ENCODE measurements at places on chromosomes 11 and 22.

DNA sequence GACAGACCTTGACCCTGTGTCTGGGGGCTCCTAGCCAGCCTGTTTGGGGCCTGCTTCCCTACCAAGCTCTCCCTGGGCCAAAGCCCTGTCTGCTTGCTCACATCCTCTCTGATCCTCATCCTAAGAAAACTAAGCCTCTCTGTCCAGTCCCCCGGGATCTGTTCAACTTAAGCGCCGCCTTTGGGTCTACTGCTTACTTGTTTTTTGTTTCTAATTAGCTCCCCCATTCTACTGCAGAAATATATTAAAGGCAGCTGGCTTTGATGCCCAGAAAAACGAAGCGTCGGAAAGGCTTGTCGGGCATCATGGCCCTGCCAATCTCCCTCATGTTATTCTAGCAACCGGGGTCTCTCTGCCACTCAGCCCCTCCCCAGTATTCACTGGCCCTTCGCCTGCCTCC, 3.4 kb downstream of the DSCAML1 start:
- DNase-seq: no peak

GRCh38 chr11:44574610-44575287, 9.3 kb downstream of the CD82 start:
- DNase-seq: no peak

DNA sequence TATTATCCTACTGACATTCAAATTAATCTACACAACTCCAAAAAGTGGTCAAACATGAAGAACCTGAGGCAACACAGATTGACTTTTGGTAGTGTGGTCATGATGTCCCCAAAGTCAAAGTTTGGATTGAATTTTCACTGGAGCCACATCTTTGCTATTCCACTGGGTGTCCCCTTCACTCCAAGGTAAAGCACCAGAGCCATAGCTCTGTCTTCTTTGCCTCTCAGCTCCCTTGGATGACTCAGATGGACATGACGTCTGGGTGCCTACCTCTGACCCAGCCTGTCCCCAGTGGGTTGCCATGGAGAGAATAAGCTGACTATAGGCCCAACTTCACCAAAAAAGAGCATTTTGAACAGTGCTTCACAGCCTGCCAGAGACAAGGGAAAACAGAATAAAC, 57.4 kb upstream of the ARHGAP42 start:
- DNase-seq: peak; percentile 21

DNA sequence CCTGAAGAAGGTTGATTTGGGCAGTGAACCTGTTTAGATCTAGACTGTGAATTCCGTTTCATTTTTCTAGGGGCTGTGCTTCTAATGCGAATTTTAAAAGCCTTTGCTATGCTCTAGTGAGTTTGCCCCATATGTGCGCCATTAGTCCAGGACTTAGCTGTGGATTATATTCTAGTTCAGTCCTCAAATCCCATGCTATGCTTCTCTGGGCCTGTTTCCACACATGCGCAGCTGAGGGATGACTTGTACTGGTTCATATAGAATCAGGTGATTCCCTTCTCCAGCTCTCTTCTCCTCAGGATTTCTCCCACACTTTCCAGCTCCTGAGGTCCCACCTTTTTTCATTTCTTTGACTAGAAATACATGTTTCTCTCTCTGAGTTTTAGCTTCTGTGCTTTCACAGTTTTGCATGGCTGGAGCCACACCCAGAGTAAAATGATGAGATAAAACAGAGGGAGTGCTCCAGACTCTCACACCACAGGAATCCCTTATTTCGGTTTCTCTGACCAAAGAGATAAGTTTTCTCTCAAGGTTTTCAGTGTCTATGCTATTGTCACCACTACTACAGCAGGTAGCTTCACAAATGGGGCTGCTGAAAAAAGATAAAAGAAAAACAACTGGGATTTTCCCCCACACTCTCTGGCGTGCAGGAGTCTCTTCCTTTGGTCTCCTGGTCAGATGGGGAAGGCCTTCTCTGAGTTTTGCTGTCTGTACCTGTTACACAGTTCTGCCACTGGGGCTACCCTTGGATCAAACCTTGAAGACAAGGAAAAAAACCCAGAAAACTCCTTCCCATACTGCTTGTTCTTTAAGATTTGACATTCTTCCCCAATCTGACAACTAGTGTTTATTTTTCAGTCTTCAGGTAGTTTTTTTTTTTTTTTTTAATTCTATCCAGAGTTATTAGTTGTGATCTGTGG, 96.2 kb upstream of the TEAD1 start:
- peak; percentile 34 for DNase-seq

DNA sequence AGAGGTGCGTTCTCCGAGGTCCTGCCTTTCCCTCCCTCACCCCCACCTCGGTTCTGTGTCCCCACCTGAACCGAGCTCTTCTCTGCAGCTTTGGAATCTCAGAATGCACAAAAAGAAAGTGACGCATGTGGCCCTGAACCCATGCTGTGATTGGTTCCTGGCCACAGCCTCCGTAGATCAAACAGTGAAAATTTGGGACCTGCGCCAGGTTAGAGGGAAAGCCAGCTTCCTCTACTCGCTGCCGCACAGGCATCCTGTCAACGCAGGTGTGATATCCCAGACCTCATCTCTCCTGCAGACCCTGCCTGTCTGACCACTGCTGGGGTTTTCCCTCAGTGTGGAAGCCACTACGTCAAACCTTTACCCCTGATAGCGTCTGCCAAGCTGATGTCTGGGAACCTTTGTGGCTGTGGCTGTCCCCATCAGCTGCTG, 13.9 kb downstream of the ACP2 start:
- DNase-seq: no peak

DNA sequence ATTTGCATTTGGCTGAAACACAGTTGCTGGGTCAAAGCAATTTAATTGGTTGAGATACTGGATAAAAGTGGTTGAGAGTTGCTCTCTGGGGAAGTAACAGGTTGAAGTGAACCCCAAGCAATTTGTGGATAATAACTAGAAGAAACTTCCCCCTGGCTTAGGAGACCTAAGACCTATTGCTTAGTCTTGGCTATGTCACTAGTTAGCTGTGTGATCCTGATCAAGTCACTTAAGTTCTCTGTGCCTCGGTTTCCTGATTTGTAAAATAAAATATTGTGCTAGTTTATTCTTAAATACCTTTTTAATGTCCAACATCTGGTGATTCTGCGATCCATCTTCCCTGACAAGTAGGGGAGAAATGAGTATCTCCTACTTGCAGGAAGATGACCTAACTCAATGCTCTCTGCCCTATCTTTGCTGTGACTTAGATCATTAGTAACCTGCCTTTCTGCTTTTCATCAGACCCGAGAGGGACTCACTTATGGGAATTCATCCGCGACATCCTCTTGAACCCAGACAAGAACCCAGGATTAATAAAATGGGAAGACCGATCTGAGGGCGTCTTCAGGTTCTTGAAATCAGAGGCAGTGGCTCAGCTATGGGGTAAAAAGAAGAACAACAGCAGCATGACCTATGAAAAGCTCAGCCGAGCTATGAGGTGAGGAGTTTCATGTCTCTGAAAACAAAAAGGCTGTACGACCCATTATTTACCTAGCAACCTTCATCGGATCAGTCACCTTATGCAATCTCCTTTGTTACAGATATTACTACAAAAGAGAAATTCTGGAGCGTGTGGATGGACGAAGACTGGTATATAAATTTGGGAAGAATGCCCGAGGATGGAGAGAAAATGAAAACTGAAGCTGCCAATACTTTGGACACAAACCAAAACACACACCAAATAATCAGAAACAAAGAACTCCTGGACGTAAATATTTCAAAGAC, 37.5 kb downstream of the EHF start:
- no peak for DNase-seq

DNA sequence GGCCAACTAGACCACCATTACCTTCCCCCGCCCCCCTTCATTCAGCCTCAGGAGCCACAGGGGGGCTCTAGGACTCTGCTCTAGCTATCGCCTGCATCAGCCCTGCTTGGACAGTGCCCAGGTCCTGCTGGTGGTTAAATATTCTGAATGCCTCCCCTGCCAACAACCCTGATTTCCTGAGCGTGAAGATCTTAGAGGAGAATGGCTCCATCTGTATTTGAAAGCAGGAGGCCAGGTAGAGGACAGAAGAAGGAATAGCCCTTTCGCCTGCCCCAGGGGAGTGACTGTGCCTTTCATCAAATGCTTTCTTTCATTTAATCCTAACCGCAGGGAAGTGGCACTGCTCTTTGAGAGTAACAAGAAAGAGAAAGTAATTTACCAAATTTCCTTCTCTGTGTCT, 69.2 kb downstream of the ISX start:
- peak; percentile 34 for DNase-seq

DNA sequence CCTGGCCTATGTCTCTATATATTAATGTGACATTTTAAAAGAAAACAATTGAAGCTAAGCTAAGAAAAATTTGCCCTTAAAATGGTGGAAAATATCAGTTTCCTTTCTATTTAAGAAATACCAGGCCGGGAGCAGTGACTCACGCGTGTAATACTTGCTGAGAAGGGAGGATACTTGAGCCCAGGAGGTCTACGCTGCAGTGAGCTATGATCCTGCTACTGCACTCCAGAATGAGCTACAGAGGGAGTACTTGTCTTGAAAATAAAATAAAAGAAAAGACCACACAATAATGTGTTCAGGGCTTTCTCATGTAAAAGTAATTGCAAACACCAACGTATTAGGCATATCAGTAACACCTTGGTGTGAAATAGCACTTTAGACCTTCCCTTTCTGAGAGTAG, 1.4 kb upstream of the PRSS23 start:
- DNase-seq: no peak

GRCh38 chr11:20249796-20250195, 89.5 kb upstream of the DBX1 start:
- no peak for DNase-seq

GRCh38 chr11:65498977-65499712, at the start of gene MALAT1:
TSS of gene MALAT1 (plus strand) at chr11:65499045.
- DNase-seq: peak; percentile 92

GRCh38 chr11:45918962-45919675, 1.4 kb upstream of the PEX16 start:
- no peak for DNase-seq
